ENCODE measurements at places on chromosomes 6 and 20.

GRCh38 chr6:52522151-52522626 is 54.7 kb downstream of the TRAM2 start:
- DNase-seq = no peak

DNA sequence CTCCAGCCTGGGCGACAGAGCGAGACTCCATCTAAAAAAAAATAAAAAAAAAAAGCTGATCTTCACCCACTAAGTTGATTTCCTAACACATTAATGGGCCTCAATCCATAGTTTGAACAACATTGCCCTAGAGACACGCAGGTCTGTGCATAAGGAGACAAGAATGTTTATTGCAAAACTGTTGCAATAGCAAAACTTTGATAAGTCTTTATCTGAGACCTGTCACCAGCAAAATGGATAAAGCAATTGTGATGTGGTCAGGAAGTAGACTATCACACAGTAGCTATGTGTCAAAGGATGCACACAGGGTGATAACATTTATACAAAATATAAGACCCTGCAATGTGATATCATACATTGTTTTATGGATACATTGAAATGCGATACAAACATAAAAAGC is 4.2 kb upstream of the ITPR3 start:
- no peak for DNase-seq

DNA sequence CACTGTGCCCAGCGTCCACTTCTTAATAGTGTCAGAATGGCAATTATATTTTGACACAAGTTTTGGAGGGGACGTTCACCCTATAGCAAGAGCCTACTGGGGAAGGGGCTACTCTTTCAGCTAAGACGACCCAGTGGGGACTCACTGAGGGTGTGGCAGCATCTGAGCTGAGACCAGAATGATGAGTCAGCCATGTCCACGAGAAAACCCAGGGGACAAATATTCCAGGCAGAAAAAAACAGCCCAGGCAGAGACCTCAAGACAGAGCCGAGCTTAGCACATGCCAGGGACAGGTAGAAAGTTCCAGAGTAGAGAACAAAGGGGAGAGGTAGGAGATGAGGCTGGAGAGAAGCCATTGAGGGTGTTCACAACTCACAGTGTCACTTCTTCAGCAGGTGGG is 11.2 kb downstream of the CNBD2 start:
- DNase-seq = no peak

- peak; percentile 34 for DNase-seq
Observed at GRCh38 chr6:142353690-142354089, 51.9 kb downstream of the ADGRG6 start.

DNA sequence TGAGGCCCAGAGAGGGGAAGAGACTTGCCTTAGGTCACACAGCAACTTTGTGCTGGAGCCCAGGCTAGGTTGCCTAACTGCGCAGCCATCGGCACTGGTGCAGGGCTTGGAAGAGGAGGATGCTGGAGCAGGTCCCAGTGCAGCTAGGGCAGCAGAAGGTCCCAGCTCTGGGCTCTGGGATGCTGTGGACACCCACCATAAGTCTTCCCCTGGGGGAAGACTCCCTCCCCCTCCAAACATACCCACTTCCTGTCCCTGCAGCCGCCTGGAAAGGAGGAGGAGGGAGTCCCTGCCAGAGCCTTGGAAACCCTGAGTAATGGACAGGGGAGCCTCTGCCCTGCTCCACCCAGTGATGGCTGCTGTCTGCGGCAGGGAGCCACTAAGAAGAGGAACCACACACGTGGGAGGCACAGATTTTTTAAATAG is 93.6 kb downstream of the NCR2 start:
- no peak for DNase-seq

DNA sequence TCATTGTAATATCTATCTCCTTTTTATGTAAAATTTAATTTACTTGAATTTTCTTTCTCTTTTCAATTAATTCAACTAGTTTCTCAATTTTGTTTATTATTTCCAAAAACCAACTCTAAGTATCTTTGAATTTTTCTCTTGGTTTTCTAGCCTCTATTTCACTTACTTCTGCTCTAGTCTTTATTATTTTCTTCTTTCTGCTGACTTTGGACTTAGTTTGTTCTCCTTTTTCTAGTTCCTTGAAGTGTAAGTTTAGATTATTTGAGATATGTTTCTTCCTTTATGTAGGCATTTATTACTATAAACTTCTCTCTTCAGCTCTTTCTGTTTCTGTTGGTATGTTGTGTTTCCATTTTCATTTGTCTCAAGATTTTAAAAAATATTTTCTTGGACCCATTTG is 70.8 kb downstream of the TNFAIP3 start:
- no peak for DNase-seq

DNA sequence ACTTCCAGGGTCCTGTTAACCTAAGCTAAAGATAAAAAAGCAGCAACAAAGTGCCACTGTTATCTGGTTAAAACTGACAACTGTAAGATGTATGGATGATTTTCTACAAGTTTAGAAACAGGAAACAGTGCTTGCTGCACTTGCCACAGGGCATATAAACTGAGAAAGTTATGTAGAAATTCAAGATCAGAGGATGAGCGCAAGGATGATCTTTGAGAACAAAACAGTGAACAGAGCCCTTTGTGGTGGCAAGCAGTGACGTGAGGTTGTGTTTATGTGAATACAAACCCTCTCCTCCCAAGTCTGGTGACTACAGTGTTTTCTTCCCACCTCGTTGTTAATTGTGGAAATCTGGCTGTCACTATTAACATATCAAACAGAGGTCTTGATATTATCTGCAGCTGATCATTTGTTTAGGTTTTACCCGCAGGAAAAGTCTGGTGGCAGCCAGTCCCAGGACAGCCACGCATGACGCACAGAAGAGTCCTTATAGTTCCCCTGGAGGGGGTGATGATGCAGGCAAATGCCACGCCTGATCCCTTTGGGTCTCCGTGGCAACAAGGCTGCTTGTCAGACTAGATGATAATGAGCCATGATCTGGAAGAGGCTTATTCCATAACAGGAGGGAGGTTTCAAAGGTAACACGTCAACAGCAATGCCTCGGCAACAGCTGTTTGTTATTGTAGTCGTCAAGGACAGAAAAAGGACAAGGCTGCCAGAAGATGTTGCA is 43.1 kb upstream of the TNFAIP3 start:
- DNase-seq = no peak
